ENCODE measurements at places on chromosomes 4 and X.
A peak's percentile ranks its signal among the peaks of the same experiment; 100 is the strongest.

- DNase-seq = no peak
These were observed 5.6 kb upstream of the ADD1 start for GRCh38 chr4:2837904-2838496.

DNA sequence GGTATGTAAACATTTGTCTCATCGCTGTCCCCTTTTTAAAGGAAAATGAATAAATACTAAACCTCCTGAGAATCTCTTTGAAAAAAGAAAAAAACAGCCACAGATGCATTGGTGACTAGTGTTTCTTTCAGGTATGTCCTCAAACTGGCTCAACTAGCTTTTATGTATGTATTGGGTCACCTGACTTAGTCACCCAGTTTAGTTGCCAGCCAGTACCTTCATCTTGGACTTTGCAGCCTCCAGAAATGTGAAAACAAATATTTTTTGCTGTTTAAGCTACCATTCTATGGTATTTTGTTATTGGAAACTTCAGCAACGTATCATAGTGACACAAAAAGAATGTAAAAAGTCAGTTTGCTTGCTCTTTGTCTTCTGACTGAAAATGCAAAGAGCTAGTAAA lies 1263.5 kb downstream of the FAM133A start:
- DNase-seq = no peak

DNA sequence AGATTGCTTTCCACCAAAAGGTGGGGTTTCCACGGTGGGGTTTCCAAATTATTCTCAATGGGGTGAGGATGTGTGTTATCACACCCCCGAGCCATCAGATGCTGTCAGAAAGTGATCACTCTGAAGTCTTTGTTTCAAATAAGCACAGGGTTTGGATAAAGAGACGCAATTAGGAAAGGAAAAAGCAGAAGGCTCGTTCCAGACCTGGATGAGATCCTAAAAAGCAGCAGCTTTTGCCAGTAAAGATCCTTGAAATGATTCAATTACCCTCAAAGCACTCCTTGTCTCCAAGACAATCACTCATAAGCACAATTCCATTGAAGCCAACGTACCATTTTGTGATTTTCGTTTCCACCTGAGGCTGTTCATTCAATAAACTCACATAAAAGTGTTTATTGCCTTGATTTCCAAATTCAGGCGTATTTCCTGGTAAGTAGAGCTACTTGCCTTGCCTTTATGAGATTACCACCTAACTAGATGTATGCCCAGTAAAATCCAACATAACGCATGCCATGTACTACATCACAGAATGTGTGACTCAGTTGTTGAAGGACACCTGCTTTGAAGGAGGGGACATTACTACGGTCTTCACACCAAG lies 5.2 kb downstream of the F11 start:
- no peak for DNase-seq

DNA sequence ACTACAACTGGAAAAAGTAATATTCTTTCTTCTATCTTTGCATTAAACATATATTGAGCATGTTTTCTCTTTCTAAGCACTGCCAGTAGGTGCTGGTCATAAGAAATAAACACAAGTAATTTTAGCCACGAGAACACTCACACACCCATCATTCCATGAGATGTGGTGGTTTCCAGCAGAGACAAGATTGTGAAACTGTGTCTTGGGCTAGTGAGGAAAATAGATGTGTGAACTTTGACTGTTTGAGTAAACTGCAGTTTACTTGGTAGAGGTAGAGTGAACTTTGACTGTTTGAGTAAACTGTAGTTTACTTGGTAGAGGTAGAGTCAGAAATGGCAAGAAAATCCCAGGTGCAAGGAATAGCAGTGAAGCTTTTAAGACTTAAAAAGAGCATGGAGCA lies 300.9 kb upstream of the HS3ST1 start:
- DNase-seq = no peak

DNA sequence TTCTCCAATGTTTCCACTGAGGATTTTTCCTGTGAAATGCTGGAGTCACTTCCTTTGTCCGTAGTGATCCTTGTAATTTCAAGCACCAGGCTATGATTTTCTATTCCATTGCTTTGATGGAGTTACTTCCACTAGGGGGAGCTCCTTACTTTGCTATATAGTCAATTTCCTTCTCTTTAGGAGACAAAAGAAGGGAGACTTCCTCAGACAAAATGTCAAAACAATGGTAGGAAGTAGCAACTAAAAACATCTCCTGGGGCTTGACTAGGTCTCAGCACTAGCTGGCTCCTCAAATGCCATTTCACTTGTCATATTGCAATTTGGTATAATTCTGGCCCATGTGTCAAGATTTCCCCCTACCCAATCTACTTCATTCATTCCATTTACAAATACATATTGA lies 24.1 kb downstream of the ZCCHC12 start:
- peak; percentile 10 for DNase-seq

GRCh38 chrX:140912606-140913005 lies 89.8 kb upstream of the SPANXB1 start:
- DNase-seq = no peak

GRCh38 chr4:2365054-2365912 lies 53.2 kb downstream of the ZFYVE28 start:
- DNase-seq = no peak

DNA sequence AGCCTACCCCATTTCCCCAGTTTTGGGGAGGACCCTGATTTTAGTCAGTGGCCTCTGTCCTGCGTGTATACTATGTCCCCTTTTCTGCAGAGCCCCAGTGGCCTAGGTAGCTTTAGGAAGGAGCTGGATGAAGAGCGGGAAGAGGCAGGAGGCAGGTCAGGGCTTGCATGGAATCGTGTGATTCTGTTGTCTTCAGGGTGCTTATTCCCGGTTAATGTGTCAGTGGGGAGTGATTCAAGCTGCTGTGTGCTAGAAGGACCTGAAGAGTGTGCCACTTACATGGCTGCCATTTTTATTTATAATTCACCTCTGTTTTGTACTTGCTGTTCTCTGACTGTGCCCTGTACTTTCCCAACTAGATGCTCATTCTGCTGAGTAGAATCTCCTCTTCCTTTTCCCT lies 127.3 kb upstream of the AMOT start:
- DNase-seq = no peak

DNA sequence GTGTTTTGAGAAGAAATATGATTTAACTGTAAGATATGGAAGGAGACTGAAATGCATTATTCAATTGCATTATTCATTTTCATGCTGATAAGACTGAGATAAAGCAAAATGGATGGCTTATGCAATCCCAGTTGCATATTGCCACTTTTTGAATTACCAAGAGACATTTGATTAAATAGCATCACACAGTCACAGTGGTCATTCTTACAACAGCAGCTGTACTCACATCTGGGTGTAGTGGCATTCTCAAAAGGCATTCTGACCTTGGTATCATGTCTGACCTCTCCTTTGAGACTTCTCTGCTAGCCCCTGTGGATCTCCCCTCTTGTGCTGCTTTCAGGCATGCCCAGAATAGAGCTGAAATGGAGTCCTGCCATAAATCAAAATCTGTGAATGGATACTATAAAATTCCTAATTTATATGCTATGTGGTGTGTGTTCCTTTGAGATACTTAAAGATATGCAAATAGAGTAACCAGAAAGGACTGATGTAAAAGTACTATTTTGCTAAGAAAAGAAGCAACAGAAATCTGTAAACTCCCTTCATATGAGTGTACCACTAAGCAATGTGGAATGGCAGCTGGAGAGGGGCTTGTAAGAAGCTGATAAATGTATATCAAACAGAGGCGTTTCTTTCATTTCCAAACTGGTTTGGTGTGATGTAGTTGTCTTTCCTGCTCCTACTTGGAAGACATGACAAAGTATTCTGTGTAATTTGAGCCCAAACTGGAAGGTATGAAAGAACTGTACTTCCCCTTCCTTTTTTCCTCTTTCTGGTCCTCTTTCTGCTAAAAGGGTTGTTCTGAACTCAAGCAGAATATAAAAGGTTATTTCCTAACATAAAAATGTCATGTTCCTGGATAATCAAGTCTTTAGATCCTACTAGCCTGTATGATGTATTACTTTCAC lies 25.4 kb upstream of the METAP1 start:
- DNase-seq = no peak

- DNase-seq = no peak
These were observed 2.3 kb upstream of the NR3C2 start for GRCh38 chr4:148444296-148445070.

GRCh38 chr4:74931376-74931775 lies 1.5 kb upstream of the PARM1 start:
- no peak for DNase-seq

GRCh38 chr4:94758141-94758699 lies 465 bp downstream of the BMPR1B start:
- peak; percentile 3 for DNase-seq

- DNase-seq = no peak
These were observed 411.7 kb downstream of the ARHGAP24 start for GRCh38 chr4:85886665-85887064.

DNA sequence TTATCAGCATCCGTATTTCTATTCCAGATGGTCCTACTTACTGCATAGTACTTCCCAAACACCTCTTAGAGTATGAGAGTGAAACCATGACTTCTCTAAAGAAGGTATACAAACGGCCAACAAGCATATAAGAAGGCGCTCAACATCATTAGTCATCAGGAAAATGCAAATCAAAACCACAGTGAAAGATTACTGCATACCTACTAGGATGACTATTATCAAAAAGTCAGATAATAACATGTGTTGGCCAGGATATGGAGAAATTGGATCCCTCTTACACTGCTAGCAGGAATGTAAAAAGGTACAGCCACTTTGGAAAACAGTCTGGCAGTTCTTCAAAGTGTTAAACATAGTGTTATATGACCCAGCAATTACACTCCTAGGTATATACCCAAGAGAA lies 215.3 kb upstream of the CXorf66 start:
- no peak for DNase-seq

- no peak for DNase-seq
These were observed 3.2 kb downstream of the CABS1 start for GRCh38 chr4:70337886-70338420.

DNA sequence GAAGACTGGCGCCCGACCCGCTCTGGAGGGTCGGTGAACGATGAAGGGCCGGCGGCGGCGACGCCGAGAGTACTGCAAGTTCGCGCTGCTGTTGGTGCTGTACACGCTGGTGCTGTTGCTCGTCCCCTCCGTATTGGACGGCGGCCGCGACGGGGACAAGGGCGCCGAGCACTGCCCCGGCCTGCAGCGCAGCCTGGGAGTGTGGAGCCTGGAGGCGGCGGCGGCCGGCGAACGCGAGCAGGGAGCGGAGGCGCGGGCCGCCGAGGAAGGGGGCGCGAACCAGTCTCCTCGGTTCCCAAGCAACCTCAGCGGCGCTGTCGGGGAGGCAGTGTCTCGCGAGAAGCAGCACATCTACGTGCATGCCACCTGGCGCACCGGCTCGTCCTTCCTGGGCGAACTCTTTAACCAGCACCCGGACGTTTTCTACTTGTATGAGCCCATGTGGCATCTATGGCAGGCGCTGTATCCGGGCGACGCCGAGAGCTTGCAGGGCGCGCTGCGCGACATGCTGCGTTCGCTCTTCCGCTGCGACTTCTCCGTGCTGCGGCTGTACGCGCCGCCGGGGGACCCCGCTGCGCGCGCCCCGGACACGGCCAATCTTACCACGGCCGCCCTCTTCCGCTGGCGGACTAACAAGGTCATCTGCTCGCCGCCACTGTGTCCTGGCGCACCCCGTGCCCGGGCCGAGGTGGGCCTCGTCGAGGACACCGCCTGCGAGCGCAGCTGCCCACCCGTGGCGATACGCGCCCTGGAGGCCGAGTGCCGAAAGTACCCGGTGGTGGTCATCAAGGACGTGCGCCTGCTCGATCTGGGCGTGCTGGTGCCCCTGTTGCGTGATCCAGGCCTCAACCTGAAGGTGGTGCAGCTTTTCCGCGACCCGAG lies 568 bp downstream of the CHST7 start:
- DNase-seq = peak; percentile 21

DNA sequence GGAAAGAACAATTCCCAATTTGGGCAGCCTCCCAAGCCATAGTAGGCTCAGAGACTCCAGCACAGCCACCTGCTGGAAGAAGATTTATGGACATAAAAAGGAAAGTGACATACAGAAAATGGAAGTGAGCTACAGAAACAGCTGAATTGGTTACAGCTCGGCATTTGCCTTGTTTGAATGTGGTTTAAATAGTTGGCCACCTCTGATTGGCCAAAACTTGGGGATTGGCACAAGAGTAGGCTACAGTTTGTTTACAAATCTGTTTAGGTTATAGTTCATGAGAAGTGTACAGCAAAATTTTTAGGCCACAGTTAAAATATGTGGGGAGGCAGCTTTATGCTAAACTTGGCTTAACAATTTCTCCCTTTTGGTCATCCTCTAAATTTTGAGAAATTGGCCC lies 150.4 kb downstream of the MAGEC1 start:
- DNase-seq = no peak

- no peak for DNase-seq
These were observed 220.4 kb downstream of the SPRY1 start for GRCh38 chr4:123616951-123617461.

DNA sequence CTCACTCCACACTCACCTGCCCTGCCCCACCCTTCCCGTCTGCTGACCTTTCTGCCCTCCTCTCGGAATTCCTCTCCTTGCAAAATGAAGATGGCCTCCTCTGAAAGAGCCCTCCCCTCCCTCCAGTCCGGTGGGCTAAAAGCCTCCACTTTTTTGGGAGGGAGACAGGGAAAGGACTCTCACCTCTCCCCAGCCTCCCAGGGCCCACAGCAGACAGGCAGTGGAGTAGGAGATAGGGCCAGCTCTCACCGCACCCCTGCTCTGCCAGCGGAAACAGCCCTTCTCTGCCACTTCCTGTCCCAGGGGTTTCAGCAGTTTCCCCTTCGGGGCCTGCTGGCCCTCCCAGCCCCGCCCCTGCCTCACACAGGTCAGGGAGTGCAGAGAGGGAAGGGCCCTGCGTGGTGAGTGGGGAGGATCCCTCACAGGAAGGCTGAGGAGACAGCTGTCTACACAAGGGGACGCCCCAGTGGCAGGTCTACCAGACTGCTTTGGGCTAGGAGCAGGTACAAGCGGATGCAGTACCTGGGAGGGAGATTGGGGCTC lies 18.2 kb downstream of the ELF4 start:
- no peak for DNase-seq

DNA sequence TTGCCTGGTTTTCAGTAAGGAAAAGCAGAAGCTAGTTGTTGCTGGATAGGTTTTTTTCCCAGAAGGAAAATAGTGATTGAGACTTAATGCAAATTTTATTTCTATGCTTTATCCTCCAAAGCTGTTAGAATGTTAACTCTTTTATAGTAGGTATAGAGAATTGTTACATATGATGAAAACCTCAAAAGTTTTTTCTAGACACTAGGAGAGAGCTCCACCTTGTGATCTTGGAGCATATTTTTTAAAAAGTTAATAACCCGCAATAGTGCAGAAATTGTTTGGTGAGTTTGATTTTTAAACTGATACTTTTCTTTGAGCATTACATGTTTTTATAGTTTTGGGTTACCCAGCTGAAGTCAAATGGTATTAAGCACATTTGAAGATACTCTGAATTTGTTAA lies 56.5 kb downstream of the STAG2 start:
- no peak for DNase-seq

- DNase-seq = no peak
These were observed 217.5 kb downstream of the ADAMTS3 start for GRCh38 chr4:72351521-72351920.

- DNase-seq = no peak
These were observed 382.5 kb downstream of the ANKRD50 start for GRCh38 chr4:124330045-124330444.
